ENCODE measurements at places on chromosomes 1 and 21.

DNA sequence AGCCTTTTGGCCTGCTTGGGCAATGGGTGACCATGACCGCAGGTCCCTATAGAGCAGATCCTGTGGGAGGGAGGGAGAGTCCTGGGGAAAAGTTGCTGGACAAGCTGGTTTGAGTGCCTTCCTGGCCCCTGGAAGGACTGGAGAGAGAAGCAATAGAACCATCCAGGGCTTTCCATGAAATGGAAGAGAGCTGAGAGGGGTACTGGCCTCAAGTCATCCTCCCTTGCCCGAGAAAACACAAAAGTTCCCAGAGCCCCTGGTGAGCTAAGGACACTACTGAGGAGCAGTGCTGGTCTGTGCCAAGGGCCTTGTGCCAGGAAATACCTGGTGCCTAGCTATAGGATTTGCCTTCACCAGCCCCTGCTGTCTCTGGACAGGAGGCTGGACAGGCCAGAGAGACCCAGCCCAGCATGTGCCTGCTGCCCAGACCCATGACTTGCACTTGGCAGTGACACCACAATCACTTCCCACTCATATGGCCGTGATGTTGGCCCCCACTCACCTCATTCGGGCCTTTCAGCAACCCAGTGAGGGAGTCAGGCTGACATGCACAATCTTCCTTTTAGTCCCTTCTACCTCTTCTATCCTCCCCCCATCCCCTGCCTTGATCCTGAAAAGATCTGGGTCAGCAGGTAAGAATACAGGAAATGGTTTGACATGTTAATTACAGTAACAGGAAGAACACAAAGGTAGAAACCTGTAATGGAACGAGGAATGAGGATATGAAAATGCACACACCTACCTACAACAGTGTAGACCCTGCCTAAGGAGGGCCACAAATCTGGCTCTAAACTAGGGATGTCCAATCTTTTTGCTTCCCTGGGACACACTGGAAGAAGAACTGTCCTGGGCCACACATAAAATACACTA is 7.0 kb downstream of the SH3BP5L start:
- no peak for DNase-seq

GRCh38 chr1:116478621-116479020 is 92.2 kb downstream of the CD58 start:
- no peak for DNase-seq

DNA sequence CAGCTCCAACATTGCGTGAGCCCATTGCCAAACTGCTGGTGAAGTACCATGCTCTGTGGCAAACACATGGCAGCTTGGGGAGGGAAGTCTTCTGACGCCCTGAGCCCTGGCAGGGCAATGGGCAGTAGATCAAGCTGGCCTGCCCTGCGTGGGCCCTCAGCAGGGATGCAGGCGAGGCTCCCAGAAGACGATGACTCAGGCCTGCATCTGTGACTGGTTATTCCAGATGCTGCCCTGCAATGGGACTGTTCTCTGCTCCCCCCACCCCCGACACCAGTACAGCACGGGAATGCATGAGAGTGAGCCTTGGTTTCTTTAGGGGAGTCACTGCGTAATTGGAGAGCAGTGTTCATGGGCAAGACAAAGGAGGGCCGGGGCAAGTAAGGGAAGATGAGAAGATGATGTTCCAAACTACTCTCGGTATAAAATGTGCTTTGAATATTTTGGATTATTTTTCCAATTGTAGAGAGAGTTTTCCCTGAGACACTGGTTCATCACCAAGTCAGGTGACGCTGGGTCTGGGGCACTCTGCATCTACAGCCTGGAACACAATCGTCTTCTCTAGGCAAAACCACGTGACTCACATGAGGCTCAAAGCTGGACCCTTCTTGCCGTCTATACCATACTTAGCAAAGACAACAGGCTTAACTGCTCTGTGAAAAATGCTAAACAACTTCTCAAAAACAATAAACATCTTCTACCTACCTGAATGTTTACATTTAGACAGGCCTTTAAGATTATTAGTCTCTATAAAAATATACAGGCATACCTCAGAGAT is 9.0 kb upstream of the C1orf198 start:
- DNase-seq, result no peak

DNA sequence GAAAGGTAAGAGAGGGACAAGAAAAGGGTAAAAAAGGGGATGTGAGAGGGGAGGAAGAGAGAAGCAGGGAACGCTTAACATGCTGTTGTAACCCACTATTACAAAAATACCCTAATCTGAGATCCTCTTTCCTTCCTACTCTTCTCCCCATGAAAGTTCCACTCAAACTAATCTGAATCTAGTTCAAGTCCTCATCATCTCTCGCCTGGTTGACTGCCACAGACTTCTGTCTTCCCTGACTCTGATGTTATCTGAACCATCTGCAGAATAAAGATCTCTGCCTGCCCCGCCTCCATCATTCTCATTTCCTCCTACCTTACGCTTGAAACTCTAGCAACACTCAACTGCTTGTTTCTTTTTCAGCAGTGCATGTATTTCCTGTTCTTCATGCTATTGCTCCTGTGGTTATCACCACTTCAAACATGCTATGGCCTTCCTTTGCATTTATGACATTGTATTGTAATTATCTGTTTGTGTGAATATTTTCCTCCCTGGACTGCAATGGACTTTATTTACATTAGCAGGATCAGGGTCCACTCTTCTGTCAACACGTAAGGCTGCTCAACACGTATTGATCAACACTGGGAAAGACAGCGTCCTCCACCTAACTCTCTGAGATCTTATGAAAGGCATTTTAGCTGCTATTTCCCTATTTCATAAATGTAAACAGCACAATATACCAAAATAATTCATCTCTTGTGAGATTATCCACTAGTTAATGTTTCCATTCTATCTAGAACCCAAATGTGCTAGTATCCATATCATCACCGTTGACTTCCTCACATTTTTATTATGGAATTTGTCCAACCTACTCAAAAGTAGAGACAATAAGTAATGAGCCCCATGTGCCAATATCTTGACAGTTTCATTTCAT is 215.5 kb upstream of the USP25 start:
- no peak for DNase-seq

GRCh38 chr1:201406831-201407406 is 7.8 kb upstream of the LAD1 start:
- DNase-seq, result no peak

- peak; percentile 20 for DNase-seq
These were observed 495 bp downstream of the SYNC start for GRCh38 chr1:32701951-32702598.

- DNase-seq, result no peak
These were observed 10.3 kb upstream of the LMNA start for GRCh38 chr1:156104065-156104810.

DNA sequence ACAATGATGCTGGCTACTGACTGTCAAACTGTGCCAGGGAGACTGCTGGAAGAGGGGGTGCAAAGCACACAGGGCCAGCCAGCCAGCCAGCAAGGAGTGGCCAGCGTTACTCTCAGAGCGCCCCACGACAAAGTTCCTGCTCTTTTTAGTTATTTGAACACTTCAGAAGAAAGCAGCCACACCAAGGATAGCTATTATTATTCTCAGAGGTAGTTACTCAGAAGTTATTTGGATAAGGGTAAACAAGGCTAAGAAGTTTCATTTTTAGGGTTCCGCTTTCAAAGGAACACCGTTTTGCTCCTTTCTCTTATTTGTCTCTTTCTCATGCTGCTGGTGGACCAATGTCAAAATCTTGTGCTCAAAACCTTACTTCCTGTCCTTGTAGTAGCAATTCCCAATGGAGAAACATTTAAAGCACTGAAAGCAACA is 59.9 kb downstream of the VANGL2 start:
- no peak for DNase-seq

DNA sequence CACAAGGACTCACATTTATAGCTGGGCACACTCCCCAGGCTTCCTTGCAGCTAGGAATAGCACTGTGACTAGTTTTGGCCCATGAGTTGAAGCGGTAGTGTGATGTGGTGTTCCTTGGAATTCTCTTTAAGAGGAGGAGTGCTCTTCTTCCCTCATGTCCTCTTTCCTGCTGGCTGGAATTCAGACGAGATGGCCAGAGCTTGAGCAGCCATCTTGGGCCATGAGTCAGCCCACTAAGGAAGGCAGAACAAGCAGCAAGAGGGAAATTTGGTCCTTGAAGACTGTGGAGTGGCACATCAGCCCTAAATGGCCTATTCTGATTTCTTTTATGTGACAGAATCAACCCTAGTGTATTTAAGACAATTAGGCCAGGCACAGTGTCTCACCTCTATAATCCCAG is 20.0 kb downstream of the HTR6 start:
- no peak for DNase-seq

- no peak for DNase-seq
These were observed 34.3 kb downstream of the GPR137B start for GRCh38 chr1:236176337-236177336.

DNA sequence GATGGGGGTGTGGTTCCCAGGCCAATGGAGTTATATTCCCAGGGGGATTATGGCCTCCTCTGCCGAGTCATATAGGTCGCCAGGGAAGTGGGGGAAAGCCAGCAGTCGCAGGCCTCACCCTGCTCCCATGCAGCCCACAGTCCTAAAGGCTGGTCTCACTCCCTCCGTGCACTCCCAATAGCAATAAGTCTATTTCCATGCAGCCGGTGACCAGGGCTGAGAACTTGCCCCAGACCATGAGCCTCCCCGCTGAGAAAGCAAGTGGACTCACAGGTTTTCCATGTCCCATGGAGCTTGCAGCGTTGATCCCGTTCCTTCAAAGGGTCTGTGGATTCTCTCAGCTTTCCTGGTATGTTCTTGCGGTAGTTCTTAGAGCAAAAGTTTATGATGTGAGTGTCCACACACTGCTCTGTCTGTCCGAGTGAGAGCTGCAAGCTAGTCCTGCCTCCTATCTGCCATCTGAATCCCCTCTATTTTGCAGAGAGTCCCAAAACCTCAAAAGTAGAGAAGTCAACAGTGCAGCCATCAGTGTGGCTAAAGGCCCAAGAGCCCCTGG is 81.7 kb upstream of the TMPRSS2 start:
- DNase-seq, result no peak

DNA sequence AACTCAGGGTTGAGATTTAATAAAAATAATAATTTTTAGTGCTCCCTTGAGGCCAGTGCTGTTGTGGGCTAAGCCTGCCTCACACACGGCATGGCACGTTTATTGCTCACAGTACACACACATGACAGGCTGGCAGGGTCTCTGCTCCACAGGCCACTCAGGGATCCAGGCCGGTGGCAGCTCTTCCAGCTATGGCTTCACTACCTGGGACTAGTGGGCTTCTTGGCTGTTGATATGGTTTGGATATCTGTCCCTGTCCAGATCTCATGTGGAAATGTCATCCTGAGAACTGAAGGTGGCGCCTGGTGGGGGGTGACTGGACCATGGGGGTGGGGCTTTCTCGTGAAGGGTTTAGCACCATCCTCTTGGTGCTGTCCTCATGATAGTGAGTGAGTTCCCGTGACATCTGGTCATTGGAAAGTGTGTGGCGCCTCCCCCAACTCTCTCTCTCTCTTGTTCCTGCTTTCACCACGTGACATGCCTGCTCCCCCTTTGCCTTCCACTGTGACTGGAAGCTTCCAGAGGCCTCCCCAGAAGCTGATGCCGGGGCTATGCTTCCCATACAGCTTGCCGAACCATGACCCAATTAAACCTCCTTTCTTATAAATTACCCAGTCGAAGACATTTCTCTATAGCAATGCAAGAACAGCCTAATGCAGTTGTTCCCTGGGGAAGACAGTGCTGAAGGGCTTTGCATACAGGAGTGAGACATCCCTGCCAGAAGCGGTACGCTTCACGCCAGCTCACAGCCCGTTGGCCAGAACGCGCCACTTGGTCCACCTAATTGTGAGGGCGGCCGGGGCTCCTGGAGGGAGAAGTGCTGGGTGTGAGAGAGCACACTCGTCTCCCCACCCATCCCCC is 226.9 kb upstream of the C1orf174 start:
- DNase-seq, result no peak

- no peak for DNase-seq
These were observed 183.5 kb upstream of the DPYD start for GRCh38 chr1:98104289-98104688.

DNA sequence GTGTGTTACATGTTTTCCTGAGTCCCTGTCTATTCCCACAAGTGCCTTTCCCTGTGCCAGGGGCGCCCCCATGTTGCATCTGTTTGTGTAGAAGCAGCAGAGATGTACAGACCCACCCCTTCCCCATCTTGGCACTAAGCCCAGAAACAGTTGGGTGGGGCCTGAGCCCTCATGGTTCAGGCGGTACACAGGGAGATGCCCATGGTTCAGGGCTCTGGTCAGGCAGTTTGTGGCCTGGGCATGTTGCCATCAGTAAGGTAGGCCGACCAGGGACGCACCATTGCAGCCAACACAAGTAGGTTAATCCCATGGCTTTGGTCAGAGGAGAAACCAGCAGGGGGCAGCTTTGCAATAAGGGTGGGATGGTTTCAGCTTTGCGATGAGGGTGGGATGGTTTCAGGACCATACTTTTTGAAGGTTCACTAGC is 914 bp upstream of the ADGRB2 start:
- DNase-seq, result peak; percentile 39

DNA sequence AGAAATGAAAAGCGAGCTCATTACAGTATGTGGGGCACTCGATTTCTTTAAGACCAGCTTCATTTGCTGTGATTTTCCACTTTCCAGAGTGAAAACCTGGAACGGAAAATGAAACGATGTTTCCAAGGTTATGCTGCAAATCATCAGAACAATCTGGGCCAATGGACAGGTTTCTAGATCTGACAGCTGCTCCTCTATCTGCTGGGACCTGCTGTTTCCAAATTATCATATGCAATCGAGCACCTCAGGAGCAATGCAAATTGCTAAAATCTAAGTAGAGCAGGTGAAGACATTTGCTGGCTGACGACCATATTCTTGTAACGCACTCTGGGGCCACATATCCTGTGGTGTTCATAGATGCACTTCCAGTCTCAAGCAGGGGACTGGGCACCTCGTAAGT is 39.7 kb upstream of the TIAM1 start:
- DNase-seq, result no peak

DNA sequence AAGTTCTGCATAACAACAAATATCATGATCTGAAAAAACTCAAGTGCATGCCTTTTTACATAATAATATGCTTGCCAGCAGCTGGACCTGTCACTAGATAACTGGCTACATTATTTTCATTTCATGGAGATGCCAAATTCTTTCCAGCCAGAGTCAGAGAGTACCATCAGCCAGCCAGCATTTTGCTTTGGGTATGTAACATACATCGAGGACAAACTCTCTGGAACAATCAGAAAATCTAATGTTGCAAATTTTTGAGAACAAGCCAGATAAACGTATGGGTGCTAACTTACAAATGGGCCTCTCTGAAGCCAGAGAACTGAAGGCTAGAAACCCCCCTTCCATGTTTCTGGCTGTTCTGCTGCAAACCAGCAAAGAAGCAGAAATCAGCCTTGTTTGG is 76.3 kb upstream of the BACE2 start:
- DNase-seq, result no peak
